Calu3 (cell line): ENCODE measurements at places on chromosomes 4 and X.

GRCh38 chr4:96164814-96165351 lies 325.0 kb downstream of the PDHA2 start:
- DNase-seq, result no peak

DNA sequence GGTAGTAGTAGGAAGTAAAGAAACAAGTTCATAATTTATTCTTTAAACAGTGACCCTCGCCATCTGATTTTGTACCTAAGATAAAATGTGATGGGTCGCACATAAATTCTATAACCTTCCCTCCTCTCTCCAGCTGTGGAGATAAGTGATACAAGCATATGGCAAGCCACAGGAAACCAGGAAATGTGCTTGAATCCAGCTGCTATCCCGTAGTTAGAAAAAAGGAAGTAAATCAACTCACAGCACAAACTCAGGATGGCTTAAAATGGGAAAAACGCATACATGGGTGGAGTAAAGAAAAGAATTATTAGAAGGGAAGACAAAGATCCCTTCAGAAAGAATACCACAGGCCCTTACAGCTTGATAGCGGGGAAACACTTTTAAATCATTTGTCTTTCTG lies 78.2 kb downstream of the ZNF827 start:
- DNase-seq, result no peak

- no peak for DNase-seq
Observed at GRCh38 chr4:5137927-5138326, 86.6 kb downstream of the STK32B start.

GRCh38 chr4:8637456-8637984 lies 45.0 kb downstream of the CPZ start:
- no peak for DNase-seq

- no peak for DNase-seq
Observed at GRCh38 chr4:52843958-52844357, 18.2 kb upstream of the RASL11B start.

DNA sequence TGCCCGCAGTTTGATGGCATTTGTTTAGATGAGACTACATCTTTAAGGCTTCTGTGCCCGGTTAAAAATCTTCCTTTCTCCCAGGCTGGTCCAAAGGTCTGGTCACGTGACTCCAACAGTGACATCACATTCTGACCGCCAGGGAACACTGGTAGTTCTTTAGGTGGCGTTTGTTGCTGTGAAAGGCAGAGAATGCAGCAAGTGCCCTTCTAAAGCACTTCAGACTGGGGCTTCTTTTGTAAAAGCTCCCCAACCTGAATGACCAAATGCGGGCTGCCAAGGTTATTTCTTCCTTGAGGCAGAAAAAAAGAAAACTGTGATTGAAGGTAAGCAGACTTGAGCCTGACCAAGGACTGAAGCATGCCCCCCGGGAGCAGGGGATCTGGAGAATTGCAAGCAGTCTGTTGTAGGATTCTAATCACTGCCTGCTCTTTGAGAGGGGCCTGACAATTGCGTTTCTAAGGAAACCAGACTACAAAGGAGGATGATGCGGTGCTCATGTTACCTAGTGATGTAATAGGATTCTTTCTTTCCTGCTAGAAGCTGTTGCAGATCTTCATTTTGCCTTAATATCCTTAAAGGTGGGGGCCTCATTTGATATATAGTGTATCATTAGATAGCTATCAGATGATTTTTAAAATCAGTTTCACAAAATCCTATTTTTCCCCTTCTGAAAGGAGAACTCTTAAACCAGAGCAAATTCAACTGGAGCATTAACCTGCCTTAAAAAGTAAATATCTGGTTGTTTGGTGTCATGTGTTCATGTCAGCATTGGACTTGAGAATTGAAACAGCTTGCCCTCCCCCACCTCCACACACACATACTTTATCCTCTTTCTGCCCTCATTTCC lies 133.1 kb downstream of the AKAP4 start:
- DNase-seq, result peak; percentile 45

- no peak for DNase-seq
Observed at GRCh38 chr4:1359144-1359501, 12.1 kb downstream of the UVSSA start.

- no peak for DNase-seq
Observed at GRCh38 chrX:40671126-40671525, 23.8 kb upstream of the CXorf38 start.

DNA sequence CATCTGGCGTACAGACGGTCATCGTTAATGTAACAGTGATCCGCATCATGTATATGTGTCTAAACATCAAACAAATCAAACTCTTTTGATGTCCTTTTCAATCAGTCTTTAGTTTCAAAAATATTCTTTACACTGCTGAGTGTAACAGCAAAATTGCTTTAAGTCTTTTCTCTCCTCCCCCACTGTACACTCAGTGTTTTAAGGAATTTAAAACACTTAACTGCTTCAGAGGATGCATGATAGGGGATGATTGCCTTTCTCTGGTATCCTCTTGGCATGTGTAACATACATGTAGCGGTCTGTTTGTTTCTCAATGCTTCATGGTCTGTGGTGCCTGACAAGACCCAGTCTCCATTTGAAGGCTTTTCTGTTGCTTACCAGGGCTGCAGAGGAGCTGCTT lies 41.6 kb downstream of the LIMCH1 start:
- no peak for DNase-seq

DNA sequence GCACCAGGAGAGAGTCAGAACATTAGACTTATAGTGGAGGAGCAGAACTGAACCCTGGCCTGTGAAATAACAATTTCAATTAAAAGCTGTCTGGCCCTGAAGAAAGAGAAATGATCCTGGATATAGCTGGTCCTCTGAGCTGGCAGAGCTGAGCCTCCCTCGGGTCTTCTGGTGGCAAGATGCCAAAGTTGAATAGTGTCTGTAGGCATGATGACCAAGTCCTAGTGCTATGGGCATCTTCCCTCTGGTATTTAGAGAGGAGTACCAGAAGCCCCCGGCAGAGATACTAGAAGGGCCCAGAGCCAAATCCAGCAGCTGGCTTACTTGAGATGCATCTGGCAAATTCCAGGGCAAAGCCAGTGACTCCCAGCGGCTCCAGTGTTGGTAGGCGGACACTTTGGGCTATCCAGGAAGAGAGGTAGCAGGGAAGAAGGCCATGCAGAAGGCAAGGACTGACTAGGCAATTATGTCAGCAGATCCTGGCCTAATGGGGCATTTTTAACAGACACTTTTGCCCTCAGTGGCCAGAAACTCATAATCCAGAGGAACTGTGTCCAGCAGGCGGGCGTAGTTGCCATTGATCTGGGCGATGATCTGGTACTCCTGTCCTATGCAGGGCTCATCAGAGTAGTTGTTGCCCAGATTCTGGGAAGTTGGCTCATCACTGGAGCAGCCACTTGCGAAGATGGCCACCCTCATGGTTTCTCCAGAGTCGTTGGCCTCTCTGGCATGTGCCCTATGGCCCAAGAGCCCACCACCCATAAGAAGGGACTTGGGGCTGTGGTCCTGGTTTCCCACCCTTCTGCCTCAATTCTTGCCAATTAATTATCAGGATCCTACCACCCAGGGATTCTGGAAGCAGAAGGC lies 17.9 kb downstream of the VSIG4 start:
- no peak for DNase-seq

DNA sequence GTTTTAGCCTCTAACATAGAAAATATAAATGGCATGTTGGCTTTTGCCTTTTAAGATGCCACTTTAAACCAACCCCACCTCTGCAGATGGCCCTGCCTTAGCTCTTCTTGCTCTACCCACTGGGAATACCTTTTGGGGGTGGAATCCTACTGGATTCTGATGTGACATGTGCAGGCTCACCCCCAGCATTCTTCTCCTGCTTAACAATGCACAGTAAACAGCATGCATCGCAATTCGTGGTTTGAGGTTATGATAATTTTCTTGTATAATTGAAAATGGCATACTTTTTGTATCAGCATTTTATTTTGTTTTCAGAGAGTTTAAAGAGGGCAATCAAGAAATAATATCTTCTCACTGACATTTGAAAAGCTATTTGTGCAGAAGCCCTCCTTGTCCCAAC lies 167.9 kb downstream of the AREG start:
- no peak for DNase-seq

DNA sequence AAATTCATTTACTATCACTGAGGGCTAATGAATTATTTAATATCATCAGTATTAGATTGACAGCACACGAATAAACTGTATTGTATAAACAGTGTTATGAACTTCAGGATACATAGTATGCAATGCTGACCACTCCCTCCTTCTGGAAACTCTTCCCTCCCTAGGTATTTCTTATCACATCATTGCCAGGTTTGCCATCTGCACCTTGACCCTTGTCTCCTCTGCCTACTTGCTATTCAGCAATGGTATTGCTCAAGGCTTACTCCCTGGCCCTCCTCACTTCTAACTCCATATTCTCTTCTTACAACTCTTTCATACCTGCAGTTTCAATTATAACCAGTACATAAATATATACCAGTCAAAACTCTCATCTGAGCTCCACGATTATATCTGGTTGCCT lies 38.9 kb downstream of the ATP8A1 start:
- no peak for DNase-seq

- DNase-seq, result no peak
Observed at GRCh38 chr4:5366421-5366820, 315.1 kb downstream of the STK32B start.

DNA sequence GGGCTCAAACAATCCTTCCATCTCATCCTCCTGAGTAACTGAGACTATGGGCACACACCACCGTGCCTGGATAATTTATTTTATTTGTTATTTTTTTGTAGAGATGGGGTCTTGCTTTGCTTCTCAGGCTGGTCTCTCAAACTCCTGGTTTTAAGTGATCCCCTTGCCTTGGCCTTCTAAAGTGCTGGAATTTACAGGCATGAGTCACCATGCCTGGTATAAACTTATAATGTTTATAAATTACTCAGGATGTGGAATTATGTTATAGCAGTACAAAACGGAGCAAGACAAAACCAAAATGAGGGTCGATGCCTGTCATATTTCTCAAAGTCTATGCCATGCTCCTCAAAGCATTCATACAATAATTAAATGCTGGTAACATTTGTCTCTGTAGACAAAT lies 29.8 kb upstream of the TEX13C start:
- DNase-seq, result no peak

DNA sequence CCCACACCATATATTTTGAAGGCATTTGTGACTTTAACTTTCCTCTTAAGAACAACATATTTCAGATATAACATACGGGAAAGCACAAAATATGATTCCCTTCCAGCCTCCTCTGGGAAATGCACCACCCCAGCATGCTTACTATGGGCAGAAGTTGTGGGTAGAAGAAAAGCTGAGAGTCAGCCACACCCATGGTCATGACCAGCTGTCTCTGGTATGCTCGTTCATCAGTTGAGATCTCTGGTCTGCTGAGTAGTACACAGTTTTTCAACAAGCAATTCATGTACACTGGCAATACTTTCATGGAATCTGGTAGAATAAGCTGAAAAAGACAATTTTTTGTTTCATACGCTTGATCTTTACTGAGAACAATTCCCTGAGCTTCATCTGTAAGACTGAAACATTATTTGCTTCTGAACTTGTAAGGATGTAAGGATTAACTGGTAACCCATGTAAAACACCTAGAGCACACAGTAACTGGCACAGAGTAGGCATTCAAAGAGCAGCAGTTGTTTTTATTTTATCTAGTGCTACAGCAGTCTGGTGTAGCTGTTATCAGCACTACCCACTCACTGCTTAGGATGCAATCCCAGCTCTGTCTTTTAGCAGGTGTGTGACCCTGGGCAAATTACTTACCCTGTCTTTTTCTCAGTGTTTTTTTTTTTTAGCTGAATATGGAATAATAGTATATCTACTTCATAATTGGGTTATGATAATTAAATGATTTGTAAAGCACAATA lies 47.6 kb downstream of the METTL14 start:
- no peak for DNase-seq

- no peak for DNase-seq
Observed at GRCh38 chrX:20412871-20413486, 146.3 kb upstream of the RPS6KA3 start.

DNA sequence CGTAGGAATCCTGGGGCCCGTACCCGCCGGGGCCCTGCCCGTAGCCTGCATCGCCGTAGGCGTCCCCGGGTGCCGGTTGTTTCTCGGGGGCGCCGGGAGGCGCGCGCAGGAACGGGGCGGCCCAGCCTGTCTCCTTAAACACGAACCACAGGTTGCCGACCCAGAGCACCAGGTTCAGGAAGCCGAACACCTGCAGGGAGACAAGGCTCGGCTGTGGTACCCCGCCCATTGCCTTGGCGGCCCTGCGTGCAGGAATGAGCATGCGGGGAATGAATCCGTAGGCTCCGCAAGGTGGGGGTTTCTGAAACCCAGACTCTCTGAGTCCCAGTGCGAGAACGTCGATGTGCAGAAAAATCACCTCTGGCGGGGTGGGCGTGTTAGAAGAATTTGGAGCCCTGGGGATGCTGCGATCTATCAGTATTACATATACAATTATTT lies 5.4 kb upstream of the PRICKLE3 start:
- no peak for DNase-seq

DNA sequence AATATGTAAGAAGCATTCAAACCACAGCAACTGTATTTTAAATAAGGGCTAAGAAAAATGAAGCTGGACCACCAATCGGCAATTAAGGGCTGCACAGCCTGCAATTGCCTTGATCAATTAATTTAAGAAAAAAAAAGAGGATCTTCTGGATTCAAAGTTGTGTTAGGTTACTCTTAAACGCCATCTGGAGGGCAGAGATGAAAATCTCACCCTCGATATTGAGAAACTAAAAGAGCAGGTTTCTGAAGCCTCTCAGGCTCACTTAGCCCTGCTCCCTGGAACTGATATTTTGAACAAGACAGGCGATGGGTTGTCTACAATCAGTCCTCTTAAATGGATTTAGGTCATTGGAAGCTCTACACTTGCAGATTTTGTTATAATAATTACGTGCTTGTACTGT lies 579.4 kb downstream of the GRXCR1 start:
- DNase-seq, result no peak

DNA sequence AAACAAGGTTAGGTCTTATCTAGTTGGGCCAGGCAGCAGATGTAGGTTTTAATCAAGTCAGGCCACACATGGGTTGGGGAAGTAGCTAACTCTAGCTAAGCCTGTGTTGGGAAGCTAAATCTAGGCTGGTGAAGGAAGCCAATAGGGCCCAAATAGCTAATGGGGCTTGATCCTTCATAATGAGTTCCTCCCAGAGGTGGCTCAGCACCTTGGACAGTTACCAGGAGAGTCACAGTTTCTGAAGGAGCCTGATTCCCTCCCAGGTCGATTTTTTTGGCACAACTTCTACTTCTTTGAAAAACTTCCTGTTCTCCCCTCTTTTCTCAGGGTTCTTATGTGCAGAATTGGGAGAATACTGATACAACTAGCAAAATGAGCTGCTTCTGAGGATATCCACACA lies 242.5 kb upstream of the PRPS2 start:
- DNase-seq, result peak; percentile 41

GRCh38 chr4:156303708-156304107 lies 350.0 kb upstream of the CTSO start:
- DNase-seq, result no peak

GRCh38 chr4:35934320-35934981 lies 309.9 kb downstream of the ARAP2 start:
- no peak for DNase-seq

DNA sequence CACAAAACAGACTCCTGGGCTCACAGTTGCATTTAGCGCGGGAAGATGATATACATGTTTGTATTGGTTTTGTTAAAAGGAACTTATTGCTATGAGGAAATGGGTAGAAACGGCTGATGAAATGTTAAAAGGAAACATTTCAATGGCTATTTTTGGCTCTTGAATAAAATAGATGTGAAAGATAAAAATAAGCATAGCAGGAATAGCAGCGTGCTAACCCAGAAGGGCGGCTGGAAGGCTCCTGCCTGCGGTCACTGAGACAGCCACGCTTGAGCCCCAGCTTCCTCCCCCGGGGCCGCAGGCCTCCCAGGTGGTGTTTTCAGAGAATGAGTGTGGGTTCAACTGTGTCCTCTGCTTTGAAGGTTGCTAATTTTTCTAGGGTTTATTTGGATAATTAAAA lies 35.0 kb upstream of the CLCN4 start:
- no peak for DNase-seq
